GM13977 (cell line): ENCODE measurements at places on chromosomes 3 and 15.
A peak's percentile ranks its signal among the peaks of the same experiment; 100 is the strongest.

- no peak for DNase-seq
These were observed 393.7 kb upstream of the RGMA start for GRCh38 chr15:93482731-93483130.

- DNase-seq, result no peak
These were observed 50.2 kb upstream of the GMNC start for GRCh38 chr3:190912736-190913135.

DNA sequence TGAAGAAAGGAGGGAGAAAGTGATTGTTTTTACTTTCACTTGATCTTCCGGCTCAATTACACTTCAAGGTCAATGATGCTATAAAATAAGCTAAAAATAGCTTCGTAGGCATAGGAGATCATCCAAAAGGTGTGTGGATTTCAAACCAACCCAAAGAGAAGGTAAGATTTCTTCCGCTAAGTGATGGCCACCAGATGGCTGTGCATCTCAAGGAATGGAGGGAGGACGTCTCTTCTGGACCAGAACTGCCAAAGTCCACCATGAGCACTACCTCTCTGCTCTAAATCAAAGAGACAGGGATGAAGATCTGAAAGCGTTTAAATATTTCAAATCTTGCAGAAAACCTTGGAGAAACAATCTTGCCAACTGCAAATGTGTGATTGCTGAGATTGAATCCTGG is 199.1 kb upstream of the ZPLD1 start:
- DNase-seq, result no peak

DNA sequence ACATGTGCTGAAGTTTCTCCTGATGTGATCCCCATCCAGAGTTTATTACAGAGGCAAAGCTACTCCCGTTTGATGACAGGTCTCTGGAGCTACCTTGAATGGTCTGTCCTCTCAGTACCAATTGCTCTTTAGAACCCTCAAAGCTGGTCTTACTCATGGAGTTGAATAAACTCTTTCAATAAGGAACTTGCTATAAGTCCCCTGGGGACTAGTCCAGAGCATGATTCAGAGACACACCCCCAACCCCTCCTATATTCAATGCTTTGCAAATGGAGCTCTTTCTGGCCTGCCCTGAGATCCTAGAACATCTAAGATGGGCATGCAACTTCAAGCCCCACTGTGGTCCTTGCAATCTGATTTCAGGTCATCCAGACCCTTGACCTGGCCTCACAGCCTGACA is 23.9 kb upstream of the TPM1 start:
- no peak for DNase-seq

GRCh38 chr15:32718821-32719716 is 1.3 kb downstream of the GREM1 start:
- DNase-seq, result peak; percentile 35

- DNase-seq, result no peak
These were observed 44.6 kb upstream of the VILL start for GRCh38 chr3:37945807-37946530.

DNA sequence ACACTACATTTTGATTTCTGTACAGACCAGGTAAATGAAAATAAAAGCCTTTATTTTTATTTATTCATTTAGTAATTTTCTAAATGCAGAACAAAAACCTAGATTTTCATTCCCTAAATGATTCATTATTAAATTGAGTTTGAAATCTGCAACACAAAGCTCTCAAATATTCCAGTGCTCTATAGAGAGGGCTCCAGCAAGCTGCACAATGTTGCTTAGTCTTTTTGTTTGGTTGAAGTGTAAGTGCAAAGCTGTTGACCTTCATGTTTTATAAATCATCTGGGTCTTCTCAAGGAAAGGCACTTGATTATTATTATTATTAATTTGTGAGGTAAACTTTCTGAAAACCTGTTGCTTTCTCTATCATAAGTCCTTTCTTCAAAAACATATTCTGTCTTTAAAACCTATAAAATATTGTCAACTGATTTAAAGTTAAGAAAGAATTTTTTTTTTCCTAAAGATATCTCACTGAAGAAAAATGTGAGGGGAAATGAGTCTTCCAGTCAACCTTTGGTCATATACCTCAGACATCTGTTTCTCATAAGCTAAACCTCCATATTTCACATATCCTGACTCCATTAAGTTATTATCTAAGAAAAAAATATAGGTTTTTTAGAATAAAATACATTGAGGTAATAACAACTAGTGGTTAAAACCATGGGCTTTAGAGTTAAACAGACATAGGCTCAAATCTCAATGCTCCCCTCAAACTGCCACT is 100.7 kb downstream of the ZIC4 start:
- DNase-seq, result no peak

GRCh38 chr3:50192124-50192523 is 714 bp downstream of the GNAT1 start:
- no peak for DNase-seq

DNA sequence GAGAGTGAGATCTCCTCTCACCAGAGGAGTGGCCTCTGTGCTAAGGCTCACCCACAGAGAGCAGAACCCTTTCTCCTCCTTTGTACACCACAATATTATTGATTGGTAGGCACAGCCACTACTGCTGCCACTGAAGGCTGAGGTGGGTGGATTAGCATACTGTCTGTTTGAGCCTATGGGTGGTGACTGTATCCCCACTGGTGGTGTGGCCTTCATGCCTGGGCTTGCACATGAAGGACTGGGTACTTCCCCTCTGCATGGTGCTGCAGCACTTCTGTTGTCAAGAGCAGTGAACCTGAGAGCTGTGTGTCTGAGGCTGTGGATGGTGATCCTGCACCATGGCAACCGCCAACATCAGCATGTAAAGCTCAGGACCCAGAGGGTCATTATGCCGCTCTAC is 35.7 kb upstream of the NECTIN3 start:
- DNase-seq, result no peak

- no peak for DNase-seq
These were observed 477.4 kb downstream of the PDCD6IP start for GRCh38 chr3:34275811-34276210.

DNA sequence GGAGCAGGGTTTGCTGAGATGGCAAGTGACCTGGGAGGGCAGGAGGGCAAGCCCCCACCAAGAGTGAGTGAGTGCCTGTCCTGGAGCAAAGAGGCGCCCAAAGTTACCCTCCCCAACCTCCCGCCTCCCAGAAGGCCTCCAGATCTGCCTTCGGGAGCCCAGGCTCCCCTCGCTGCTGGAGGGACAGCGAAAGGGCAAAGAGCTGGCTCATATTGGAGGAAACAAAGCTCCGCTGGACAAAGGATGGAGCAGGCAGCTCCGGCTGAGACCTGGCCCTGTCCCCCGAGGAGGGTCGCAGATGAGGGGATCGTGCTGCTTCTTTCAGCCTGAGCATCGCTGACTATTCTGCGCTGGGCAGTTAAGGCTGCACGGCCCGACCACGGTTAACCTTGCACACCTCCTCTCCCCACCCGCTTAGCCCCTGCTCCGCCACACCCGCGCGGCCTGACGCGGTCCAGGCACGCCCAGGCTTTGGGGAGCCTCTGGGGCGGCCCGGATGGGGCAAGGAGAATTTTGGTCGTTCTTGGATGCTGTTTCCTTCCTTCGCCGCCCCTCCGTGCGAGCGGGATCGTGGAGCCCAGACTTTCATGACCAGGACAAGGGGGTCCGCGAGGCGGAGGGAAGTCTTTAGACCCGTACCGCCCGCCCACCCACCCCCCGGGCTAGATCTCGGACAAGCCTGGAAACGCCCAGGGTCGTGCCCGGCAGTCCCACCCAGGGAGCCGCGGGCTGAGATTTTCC is 651 bp downstream of the PLCD1 start:
- DNase-seq, result no peak

- DNase-seq, result no peak
These were observed 62.8 kb downstream of the POLR2M start for GRCh38 chr15:57769266-57769665.

DNA sequence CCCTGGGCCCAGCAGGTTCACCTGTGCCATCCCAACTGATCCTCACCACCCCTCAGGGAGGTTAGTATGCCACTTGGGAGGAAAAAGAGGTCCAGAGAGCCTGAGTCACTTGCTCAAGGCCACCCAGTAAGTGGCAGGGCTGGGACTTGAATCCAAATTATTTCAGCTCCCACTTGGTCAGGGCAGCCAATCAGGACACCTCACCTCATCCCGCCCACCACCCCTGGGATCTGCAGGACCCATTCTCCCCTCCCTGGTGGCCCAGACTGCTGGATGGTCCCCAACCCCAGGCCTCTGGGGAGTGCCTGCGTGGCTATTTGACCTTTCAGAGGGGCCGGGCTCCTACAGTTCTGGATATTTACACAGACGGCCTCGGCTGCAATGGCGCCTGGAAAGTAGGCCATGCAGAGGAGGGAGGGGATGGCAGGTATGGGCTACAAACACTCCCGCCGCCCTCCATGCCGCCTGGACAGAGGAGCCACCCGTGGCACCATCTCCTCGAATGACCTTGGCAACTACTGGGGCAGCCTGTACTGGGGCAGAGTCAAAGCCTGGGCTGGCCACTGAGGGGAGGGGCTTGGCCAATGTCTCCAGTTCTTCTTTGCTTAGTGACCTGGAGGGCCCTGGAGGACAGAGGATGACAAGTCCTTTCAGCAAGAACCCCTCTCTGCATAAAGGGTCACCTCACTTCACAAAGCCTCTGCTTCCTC is 153.6 kb upstream of the LINGO1 start:
- no peak for DNase-seq

DNA sequence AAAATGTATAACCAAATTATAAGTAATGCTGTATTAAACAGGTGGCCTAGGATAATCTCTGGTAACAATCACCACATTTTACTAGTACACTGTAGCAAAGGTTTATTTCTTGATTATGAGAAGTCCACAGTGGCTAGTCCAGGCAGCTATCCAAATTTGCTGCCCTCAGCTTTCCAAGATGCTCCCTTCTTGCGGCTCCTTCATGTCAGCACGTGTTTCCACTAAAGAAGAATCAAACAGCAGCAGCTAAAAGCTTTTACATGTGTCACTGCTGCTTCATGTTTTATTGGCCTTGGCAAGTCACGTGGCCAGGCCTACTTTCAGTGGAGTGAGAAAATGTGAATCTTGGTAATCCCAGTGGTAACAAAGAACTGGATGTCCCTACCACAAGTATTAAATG is 5.6 kb upstream of the RBMS3 start:
- no peak for DNase-seq

DNA sequence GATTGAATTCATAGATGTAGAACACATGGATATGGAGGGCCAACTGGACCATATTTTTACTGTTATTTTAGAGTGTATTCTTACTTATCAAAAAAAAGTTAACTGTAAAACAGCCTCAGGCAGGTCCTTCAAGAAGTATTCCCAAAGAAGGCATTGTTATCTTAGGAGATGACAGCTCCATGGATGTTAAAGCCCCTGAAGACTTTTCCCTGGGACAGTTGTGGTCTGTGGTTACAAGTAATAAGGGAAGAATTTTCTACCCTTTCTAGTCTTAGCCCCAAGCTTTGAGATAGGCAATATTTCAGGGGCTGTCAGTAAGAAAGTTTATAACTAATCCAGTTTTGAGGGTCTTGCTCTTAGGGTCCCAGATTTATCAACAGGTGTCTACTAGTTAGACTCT is 62.5 kb downstream of the LRRC49 start:
- DNase-seq, result no peak

DNA sequence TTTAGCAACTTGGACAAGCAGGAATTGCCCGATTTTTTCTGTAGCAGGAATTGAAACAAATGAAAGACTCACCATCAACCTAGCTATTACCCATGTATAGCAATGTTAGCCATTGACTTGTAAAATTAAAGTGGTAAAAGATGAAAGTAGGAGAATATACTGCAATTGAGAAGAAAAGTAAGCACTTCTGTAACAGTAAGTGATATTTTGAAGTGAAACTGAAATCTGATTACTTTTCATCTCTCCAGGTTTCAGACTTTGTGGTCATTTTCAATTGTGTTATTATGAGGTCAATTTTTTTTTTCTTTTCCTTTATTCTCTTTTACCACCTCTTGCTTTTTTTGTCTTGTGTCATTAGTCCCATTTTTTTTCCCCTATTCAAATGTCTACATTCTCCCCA is 1078.2 kb downstream of the ZPLD1 start:
- DNase-seq, result no peak

- DNase-seq, result no peak
These were observed 365.1 kb upstream of the SLCO3A1 start for GRCh38 chr15:91488452-91488851.

DNA sequence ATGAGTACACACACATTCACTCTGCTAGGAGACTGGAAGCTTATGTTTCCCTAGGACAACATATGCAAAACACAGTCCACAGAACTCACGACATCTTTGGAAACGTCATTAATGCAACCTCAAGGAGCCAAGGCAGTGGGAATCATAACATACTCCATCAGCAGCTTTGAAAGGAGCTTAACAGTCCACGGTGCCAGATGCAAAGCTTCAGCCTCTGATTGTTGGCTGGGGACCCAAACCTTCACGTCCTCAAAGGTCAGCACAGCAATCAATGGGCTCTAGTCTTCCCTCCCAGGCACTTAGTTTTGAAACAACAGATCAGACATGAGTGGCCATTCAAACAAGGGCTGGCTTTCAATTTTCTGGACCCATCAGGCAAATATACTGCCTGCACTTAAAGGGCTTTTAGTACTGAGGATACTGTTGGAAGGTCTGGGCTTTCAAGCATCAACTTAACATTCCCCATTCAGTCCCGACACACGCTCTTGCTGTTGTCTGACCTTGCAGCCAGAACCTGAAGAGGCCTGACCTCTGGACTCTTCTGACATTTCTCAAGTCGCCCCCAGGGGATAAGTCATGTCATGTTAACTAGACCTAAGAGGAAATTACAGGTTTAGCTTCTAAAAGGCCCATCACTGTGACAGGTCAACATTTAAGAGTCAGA is 223.0 kb downstream of the PDZRN3 start:
- no peak for DNase-seq

DNA sequence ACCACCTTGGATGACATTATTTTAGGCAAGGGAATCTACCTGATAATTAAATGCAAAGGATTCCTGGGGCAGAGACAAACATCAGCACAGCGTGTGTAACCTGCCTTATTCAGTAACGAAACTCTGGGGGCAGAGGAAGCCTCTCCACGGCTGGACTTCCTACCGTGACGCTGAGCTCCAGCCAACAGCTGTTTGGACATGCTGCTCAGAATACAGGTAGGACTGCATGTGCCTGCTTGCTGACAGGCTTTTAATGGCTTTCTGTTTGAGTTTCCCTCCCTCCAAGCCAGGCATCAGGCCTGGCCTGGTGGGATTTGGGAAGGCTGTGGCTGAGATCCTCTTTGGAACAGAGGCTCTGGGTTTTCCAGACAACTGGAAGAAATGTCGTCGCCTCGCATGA is 150.6 kb downstream of the ADAMTS17 start:
- no peak for DNase-seq

- DNase-seq, result no peak
These were observed 37.6 kb upstream of the TP63 start for GRCh38 chr3:189593581-189593980.

DNA sequence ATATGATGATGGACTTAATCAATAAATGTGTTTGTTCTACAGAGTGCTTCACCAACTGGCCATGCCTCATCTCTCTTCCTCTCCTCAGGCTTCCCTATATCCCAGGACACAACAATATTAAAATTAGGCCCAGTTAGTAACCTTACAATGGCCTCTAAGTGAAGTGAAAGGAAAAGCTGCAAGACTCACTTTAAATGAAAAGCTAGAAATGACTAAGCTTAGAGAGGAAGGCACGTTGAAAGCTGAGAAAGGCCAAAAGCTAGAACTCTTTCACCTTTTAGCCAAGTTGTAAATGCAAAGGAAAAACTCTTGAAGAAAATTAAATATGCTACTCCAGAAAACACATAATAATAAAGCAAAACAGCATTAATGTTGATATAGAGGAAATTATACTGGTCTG is 1010.3 kb downstream of the NAALADL2 start:
- no peak for DNase-seq
